Activated naive CD8-positive, alpha-beta T cell treated with anti-CD3 and anti-CD28 coated beads for 36 hours (primary cell): ENCODE measurements at places on chromosomes 6 and 20.

GRCh38 chr6:170096191-170096802, 194.6 kb downstream of the DLL1 start:
- no peak for DNase-seq

DNA sequence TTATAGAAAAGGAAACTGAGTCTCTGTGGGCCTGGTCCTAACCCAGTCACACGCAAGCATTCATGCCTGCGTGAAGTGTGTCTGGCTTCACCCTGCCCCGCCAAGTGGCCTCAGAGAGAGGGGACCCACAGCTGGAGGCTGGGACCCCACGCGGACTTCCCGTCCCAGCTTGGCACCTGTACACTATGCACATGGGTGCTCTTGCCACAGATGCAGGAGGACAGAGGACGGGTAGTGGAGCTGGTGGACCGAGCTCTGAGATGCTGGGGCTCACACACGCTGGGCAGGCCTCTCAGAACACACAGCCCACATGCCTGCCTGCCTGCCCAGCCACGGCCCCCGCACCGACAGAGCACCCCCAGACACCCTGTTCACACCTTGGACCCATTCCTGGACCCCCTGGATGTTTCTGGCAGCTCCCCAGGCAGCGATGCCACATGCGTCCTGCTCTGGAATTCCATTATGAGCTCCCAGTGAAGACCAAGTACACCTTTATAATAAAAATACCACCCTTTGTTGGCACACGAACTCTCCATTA, 24.9 kb upstream of the SMOC2 start:
- DNase-seq = no peak

DNA sequence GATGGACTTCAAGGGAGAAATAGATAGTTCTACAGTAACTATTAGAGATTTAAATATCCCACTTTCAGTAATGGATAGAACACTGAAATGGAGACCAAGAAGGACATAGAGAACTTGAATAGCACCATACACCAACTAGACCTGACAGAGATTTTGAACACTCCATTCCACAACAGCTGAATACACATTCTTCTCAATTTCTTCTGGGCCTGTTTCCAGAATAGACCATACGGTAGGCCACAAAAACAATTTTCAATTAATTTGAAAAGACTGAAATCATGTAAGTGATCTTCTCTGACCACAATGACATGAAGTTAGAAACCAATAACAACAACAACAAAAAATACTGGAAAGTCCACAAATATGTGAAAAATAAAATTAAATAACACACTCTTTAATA, 979.1 kb upstream of the FLRT3 start:
- no peak for DNase-seq

- DNase-seq = no peak
Observed at GRCh38 chr20:40563296-40563950, 125.6 kb downstream of the MAFB start.

- DNase-seq = no peak
Observed at GRCh38 chr6:37638414-37639341, 59.0 kb downstream of the MDGA1 start.

DNA sequence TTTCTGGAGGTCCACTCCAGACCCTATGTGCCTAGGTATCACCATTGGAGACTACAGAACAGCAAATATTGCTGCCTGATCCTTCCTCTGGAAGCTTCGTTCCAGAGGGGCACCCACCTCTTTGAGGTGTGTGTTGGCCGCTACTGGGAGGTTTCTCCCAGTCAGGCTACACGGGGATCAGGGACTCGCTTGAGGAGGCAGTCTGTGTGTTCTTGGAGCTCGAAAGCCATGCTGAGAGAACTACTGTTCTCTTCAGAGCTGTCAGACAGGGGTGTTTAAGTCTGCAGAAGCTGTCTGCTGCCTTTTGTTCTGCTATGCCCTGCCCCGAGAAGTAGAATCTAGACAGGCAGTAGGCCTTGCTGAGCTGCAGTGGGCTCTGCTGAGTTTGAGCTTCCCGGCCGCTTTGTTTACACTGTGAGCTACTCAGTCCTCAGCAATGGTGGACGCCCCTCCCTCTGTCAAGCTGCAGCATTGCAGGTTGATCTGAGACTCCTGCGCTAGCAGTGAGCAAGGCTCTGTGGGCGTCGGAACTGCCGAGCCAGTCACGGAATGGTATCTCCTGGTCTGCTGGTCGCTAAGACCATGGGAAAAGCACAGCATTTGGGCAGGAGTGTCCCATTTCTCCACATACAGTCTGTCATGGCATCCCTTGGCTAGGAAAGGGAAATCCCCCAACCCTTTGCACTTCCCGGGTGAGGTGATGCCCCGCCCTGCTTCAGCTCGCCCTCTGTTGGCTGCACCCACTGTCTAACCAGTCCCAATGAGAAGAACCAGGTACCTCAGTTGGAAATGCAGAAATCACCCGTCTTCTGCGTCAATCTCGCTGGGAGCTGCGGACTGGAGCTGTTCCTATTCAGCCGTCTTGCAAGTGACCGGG, 32.5 kb upstream of the ASCC3 start:
- DNase-seq = no peak

DNA sequence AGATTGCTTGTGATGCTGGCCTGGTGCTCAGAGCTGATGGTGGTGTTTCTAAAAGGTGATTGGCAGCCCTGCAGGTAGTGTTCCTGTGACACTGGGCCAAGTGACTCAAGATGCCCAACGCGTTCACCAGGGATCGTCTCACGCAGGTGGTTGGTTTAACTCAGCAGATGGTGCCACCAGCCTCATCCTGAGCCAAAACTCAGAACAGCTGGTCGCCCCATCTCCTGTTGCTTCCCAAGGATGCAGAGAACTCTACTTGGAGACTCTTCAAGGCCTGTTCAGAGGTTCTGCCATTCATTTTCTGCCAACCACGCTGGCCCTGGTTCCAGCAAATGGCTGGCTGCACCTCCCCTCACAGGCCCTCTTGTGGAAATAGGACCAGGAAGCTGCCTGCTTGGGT, 394.4 kb downstream of the CDH26 start:
- no peak for DNase-seq

DNA sequence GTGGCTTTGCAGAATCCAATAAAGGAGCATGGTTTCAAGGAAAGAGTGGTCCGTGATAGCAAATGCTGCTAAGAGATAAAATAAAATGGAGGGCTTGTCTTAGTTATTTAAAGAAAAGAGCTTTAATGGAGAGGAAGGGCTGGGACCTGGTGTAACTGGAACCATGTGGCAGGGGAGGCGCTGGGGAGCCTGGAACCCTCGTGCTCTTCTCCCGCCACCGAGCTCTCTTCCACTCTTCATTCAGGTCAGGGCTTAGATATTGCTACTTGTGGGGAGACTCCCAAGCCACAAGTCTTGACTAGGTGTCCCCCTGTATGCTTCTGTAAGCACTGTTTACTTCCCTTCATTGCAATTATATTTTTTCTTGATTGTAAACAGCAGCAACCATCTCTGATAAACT, 15.2 kb upstream of the ARFGEF3 start:
- no peak for DNase-seq

GRCh38 chr6:40606981-40607380, 19.8 kb upstream of the LRFN2 start:
- DNase-seq = no peak

DNA sequence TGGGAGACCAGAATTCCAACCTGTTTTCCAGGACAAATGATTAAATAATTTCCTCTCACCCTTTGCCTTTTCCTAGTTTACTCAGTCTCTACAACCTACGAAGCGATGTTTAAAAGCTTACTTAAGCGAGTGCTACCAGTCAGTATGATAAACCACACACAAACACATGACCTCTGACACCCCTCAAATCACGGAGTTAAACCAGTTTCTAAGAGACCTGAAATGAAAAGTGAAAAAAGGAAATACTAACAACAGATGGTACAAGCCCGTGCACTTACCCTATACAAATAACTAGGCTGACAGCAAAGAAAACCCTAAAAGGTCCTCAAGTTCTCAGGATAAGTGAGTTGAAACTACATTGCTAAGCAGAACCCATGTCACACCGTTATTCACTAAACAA, 7.7 kb downstream of the TNFRSF21 start:
- no peak for DNase-seq

GRCh38 chr6:55130806-55131324, 43.5 kb upstream of the HCRTR2 start:
- DNase-seq = no peak

- DNase-seq = no peak
Observed at GRCh38 chr6:37673436-37673835, 24.2 kb downstream of the MDGA1 start.
